ENCODE measurements at places on chromosomes 13 and 19.

DNA sequence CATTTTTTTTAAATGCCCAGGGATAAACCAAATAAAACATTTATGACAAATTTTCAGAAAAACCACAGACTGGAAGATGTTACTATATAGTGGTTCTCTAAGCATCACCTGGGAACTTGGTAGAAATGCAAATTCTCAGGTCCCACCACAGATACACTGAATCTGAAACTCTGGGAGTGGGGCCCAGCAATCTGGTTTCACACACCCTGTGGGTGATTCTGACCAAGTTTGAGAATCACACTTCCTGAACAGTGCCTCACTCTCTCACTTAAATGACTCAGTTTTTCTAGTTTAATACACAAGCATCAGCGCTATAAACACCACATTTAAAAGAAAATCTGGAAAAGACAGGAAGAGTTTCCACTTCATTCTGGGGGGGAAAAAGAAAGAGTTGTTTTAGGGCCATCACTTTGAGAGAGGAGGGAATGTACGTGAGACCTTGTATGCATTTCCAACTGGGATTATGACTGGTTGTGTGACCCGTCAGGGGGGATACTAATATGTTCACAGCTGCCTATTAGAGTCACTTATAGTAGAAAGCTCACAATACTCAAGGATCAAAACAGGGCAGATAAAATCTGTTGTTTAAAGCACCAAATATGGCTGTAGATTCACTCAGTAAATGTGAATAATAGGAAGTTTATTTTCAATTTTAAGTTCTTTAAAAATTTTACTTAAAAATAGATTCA lies 567.7 kb downstream of the GPC6 start:
- no peak for DNase-seq

GRCh38 chr19:32041681-32042292 lies 303.6 kb upstream of the ZNF507 start:
- no peak for DNase-seq

DNA sequence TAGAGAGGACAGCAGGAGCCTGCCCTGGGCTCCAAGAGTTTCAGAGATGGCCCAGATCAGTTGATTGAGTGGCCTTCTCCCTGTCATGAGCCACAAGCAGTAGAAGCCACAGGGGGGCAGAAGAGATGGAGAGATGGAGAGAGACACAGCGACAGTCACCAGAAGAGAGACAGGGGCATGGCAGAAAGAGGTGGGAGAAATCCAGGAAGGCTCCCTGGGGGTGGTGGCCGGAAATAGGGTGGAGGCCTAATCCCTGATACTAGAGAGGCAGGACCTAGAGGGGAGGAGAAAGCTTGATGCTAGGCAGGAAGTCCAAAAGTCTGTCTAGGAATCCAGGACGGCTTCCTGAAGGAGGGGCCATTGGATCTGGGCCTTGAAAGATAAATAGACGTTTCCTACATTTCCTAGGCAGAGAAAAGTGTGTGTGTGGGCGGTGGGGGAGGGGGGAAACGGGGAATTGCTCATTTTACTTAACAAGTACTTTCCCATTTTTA lies 9.6 kb upstream of the TPM4 start:
- peak; percentile 79 for DNase-seq

- DNase-seq: no peak
These were observed 26.4 kb upstream of the SLC7A1 start for GRCh38 chr13:29621841-29622240.

DNA sequence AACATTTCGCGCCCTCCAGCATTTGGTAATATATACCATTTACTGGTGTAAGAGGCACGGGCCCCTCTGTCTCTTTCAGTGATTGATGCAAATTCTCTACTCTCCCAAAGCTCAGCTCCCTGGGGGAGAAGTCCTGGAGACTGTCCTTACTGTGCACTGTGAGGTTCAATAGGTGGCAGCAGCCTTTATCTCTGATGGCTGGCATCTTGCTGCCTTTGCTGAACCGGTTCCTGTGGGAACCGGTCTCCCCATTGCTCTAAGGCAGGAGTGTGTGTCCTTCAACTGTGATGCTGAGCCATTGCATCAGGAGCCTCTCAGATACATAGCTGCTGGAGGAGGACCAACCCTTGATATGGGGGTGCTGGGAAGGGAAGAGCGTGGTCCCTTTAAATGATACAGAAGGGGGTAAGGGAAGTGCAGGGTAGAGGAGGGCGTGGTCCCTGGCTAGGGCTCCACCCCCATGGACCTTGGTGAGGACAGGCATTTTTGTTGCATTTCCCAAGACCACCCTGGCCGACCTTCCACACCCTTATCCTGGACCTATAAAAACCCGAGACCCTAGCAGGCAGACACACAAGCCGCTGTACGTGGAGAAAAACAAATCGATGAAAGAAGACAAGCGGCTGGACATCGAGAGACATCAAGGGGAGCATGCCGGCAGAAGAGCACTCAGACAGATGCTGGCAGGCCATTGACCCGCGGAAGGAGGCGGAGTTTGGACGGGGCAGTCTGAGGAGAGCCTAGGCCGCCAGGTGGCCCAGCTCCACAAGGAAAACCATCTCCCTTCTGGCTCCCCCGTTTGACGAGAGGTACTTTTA lies 41.1 kb upstream of the GTF3A start:
- DNase-seq: no peak

GRCh38 chr19:325173-325936 lies 19.2 kb downstream of the MIER2 start:
- DNase-seq: no peak

GRCh38 chr13:87671753-87672605 lies 808 bp downstream of the SLITRK5 start:
- peak; percentile 63 for DNase-seq

DNA sequence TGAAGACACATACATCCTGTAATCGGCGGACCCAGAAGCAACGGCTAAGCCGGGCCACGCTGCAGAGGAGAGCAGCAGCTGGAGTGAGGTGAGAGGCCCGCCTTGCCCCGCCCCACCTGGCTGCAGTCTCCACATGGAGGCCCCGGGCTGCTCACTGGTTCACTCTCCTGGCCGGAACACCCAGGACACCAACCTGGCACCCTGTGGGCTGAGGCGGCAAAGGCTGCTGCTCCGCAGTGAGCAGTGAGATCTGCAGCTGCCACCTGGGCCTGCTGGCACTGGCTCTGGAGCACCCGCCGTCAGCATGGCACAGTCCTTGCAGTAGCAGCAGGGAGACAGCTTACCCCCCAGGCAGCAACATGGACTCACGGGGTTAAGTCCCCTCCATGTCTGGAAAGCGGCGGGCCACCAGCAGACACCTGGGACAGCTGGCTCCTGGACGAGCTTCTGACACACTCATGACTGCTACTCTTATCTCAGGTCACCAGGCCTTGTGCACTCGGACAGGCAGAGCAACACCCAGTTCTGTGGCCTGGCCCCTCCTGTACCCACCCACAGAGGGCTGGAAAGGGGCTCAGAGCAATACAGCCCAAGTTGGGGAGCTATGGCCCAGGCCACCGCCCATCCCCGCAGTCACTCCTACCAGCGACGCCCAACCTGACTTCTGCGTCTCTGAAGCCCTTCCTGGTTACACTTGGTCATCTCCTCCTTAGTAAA lies 13.2 kb upstream of the KPTN start:
- DNase-seq: no peak

GRCh38 chr19:19403373-19403901 lies 2.0 kb upstream of the GATAD2A start:
- no peak for DNase-seq

- DNase-seq: no peak
These were observed 211.1 kb upstream of the NBEA start for GRCh38 chr13:34730961-34731360.

DNA sequence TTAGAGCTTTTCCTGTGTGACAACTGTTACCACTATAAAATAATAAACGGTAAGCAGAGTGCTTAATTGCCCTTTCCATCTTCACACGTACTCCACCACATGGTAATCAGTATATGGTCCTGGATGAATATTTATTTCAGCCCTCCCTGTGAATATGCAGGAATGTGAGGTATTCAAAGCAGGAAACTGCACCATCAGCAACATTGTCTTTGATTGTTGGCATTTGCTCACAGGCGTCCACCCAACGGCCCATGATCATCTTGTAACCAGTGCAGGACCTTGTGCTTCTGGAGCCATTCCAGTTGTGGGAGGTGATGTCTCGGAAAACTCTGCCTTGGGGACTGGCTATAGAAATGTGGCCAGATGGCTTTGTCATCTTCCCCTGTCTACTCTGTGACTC lies 132.6 kb downstream of the COG6 start:
- no peak for DNase-seq

DNA sequence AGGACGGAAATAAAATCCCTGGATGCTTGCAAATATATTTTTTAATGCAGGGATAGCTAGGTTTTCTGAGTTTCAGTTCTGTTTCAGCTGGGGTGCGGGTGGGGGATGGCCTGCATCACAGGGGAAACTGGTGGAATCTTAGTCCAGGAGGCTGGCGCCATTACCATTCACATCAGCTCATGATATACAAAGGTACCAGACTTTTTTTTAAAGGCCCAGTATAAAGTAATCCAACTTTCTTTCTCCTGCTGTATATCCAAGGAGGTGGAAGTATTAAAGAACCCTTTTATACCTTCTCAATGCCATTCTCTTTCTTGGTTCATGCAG lies 343.8 kb downstream of the KCNRG start:
- no peak for DNase-seq

DNA sequence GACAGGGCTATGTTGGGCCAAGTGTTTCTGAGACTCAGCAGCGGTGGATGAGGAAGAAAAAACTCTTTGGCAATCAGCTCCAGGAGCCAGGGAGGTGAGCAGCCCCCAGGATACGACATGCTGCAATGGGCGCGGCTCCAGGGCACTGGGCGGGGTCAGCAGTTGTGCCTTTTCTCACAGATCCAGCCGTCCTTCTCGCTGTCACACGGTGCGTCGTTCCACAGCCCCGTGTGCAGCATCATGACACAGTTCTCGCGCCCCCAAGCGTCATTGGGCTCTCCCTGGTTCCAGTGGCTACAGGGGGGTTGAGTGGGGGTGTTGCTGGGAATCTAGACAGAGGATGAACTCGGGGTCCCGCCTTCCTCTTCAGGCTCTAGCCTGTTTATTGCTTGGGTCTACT lies 2.7 kb downstream of the CLEC4G start:
- DNase-seq: no peak

- DNase-seq: no peak
These were observed 4.3 kb upstream of the NAXD start for GRCh38 chr13:110610955-110611595.

DNA sequence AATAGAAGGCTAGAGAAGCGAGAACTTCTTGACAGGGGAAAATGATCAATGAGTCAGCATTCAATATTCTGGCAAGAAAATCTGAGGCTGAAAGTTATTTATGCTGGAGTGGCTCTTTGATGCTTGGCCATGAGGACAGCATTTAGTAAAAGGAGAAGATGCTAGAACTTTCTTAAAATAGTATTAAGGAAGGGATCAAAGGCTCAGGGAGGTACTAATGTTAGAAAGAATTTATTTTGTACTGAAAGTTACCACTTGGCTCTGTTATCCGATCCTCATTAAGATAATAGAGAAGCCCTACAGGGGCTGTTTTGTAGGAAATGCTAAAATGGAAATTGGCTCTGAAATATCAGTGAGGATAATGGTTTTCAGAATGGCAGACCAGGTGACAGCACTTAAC lies 1774.6 kb upstream of the PCDH20 start:
- DNase-seq: no peak

GRCh38 chr19:36420961-36421748 lies 2.7 kb upstream of the ZFP82 start:
- no peak for DNase-seq

DNA sequence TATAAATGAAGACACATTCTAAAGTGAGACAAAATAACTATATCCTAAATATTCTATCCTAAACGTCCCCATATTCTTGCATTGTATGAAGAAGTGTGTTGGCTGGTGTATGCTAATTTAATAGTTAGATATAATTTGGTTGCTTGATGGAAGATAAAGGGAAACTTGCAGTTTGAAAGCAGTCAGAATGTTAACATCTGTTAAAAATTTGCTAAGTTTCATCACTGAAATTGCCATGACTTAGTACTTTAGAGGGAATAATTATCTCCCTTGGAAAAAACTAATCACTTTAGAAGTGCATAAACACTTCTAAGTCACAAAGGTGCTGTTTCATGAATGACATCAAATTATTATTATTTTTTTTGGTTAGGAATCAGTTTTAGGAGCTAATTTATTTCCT lies 61.6 kb downstream of the ITGBL1 start:
- DNase-seq: no peak

GRCh38 chr19:55368701-55369563 lies 1.3 kb downstream of the IL11 start:
- DNase-seq: peak; percentile 77

DNA sequence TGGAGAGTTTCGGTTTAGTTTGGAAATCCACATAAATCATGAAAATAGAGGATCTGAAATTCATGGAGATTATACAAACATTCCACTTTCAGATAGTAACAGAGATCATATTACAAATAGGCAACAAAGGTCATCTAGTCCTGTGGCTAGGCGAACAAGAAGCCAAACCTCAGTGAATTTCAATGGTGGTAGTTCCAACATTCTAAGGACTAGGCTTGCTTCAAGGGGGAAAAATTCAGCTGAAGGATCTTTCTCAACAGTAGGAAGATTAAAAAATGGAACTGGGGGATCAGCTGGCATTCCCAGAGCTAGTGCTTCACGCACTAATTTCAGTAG lies 47.0 kb downstream of the FOXO1 start:
- DNase-seq: no peak

DNA sequence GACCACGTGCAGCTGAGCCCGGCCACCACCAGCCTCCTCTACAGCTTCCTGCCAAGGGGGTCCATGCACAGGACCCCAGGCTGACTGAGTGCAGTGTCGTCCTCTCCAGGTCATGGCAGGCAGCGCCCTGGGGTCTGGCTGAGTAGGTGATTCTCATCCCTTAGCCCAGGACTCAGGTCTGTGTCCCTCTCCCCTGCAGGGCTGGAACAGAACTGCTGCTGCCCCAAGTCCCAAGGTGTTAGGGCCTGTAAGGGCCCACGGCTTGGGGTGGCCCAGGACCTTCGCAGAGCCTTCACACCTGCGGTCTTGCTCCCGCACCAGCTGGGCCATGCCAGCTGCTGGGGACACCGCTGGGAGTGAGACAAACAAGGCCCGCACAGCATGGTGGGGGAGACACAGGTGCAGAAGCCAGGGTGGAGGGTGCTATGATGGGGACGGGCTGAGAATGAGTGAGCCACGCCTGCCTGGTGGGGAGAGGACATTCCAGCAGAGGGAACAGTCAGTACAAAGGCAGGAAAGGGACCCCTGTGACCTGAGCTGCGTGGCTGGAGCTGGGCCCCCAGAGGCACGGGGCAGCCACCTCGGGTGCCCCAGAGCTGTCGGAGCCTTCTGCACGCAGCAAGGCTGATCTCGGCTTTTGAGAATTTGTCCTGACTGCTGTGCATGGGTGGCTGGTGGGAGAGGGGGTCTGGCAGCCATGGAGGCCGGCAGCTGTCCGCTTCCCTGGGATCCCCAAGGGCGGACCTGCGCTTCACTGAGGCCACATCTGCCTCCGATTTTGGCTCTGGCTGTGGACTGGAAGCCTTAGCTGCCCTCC lies 11.9 kb downstream of the PLEKHF1 start:
- peak; percentile 61 for DNase-seq

- no peak for DNase-seq
These were observed 757 bp upstream of the LMNB2 start for GRCh38 chr19:2457394-2458037.

GRCh38 chr13:113002913-113003290 lies 33.9 kb downstream of the MCF2L start:
- no peak for DNase-seq

All from activated effector memory CD4-positive, alpha-beta T cell treated with anti-CD3 and anti-CD28 coated beads, Interleukin-2, amount 50 U/mL, for 16 hours (primary cell).